Stimulated activated CD4-positive, alpha-beta T cell treated with anti-CD3 and anti-CD28 coated beads, Interleukin-15, amount 100 ng/mL, for 48 hours (primary cell): ENCODE measurements at places on chromosomes 5 and 9.

DNA sequence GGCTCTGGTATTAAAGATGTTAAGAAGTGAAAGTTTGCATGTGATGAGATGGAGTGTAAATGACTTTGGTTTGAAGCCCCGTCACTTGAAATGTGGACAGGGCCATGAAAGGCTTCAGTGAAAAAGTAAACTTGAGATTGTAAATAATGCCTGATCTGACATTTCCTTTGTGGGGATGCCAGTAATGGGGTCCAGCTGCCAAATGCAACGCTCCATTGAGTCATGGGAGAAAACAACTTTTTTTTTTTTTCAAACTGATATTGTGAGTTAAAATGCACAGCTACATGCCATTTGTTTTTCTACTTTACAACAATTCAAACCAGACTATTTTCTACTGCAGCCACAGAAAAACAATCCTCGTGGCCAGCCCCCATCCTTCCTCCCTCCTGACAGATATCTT, 327.0 kb upstream of the TNC start:
- no peak for DNase-seq

DNA sequence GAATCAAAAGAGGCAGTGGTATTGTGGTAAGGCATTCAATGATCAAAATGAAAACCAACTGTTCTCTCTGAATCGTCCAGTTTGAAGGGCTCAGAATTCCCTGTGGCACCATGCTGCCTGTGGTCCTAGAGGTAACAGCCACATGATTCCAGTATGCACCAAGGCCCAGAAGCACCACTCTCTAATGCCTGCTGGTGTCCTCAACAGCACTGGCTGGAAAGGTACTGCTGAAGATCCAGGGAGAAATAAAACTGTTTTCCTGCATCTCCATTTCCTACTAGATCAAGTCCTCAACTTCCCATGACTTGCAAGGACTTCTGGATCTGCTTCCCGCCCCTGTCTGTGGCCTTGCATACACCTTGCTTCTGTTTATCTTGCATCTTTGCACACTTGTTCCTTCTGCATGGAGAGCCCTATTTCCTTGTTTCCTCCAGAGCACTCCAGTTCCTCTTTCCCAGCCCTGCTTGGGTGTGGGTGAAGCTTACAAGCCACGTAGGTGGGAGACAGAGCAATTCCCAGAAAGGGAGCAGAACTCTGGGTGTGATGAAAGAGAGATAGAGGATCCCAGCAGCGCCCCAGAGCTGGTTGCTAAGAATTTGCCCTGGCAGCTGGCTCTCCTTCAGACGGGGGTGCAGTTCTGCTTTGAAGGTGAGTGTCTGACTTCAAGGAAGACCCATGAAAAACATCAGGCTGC, 41.0 kb upstream of the EQTN start:
- DNase-seq, result no peak

DNA sequence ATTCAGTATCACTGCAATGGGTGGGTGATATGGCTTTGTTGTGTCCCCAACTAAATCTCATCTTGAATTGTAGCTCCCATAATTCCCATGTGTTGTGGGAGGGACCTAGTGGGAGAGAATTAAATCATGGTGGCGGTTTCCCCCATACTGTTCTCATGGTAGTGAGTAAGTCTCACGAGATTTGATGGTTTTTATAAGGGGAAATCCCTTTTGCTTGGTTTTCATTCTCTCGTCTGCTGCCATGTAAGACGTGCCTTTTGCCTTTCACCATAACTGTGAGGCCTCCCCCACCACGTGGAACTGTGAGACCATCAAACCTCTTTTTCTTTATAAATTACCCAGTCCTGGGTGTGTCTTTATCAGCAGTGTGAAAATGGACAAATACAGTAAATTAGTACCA, 9.5 kb upstream of the NANS start:
- no peak for DNase-seq

DNA sequence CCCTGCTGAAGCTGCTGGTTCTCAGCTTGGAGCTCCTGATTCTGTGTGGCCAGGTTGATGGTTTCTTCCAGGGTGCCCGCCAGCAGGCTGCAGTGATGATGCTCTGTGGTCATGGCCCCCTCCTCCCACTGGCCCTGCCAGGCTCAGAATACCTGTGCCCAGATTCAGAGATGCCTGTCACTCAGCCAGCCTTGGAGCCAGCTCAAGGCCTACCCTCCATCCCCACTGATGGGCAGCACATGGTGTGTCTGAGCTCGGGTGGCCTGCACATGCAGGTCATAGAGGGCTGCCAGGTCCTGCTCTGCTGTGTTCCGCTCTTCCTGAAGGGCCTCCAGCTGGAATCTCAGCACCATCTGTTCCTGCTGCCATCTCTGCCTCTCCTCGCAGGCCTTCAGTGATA, 5.4 kb downstream of the SLC35A4 start:
- DNase-seq, result no peak

- no peak for DNase-seq
These were observed 8.4 kb downstream of the PTGES2 start for GRCh38 chr9:128118971-128119665.

DNA sequence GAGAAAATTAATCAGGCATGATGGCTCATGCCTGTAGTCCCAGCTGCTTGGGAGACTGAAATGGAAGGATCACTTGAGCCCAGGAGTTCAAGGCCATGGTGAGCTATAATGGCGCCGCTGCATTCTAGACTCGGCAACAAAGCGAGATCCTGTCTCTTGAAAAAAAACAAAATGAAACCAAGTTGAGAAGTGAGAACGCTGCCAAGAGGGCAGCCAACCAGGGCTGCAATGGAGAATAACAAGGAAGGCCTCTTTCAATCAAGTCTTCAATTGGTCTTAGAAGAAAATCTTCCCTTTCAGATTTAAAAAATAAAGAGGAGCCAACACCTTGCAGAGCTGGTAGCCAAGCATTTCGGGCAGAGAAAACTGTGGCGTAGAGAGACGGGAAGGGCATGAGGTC, 14.7 kb downstream of the KIAA1958 start:
- no peak for DNase-seq

- DNase-seq, result no peak
These were observed 169.9 kb downstream of the SLC28A3 start for GRCh38 chr9:84170521-84171141.

GRCh38 chr9:90099262-90099963, 494.6 kb downstream of the GADD45G start:
- no peak for DNase-seq

- no peak for DNase-seq
These were observed 1130.4 kb upstream of the ACO1 start for GRCh38 chr9:31253800-31254762.

- no peak for DNase-seq
These were observed 42.1 kb downstream of the OTULIN start for GRCh38 chr5:14706615-14707021.

DNA sequence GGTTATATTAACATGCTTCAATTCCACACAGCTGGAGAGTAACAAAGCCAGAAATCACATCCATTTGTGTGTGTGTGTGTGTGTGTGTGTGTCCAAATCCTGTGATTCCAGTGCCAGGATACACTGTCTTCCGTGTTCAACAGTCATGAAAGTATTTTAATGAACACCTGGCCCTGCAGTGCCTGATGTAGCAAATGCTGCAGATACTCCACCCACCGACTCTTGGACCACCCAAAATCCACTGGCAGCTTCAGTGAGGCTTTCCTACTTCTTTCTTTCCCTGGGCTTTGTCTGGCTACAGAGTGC, 13.1 kb upstream of the INSYN2B start:
- no peak for DNase-seq

- no peak for DNase-seq
These were observed 927 bp upstream of the CDO1 start for GRCh38 chr5:115817386-115817785.

GRCh38 chr9:92988215-92988768, 41.0 kb downstream of the FGD3 start:
- DNase-seq, result no peak

DNA sequence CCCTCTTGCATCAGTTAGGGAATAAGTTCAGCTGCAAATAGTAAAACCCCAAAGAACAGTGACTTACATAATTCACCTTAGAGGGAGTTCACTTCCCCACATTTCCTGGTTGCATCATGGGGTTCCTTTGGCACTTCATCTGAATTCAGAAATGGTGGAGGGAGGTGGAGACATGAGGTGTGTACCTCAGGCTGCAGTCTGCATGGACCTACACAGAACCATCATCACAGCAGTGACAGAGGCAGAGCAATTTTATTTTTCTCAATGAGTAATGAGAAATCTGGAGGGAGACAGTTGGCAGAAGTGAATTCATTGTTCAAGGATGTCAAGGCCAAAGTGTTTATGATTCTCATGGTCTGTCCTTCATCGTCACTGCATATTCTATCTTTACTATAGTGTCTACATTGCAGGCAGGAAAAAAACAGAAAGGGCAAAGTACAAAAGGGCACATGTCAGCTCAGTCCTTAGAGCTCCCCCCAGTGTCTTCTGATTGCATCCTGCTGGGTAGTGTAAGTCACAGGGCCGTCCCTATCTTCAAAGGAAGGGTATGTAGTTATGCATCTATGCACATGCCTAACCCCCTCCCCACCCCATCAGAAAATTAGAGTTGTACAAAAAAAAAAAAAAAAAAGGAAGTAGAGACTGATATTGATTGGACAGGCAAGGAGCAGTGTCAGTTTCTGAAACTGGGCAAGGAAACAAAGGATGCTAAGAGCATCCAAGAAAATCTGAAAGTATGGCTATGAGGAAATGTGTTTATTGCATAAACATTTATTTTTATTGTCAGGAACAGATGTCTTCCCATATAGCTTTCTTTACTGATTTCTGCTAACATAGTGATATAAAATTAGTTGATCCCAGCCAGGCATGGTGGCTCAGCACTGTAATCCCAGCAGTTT, 132.7 kb upstream of the APC start:
- DNase-seq, result no peak

- DNase-seq, result no peak
These were observed 71.2 kb downstream of the GRAMD2B start for GRCh38 chr5:126494393-126494792.

DNA sequence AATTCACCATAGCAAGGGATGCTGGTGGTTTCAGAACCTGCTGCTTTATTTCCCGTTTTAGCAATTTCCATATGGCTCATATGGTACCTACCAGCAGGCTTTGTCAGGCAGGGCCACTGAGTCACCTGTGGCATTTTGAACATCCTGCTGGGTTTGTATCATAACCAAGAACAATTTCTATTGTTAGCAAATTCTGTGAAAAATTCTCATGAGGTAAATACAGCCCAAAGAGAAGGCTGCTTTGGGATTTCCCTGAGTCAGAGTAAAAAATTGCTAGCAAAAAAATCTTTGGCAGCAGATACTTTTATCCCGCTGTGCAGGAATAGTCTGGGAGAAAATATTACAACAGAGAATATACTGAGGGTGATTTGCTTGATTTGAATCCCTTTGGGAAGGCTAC, 52.7 kb downstream of the PRR16 start:
- DNase-seq, result no peak
